Smooth muscle cell of the brain vasculature (primary cell): ENCODE measurements at places on chromosomes 3 and 15.

GRCh38 chr15:85172846-85173490 is 191.3 kb downstream of the PDE8A start:
- no peak for DNase-seq

- DNase-seq = no peak
Observed at GRCh38 chr3:151460774-151461450, at the start of gene IGSF10. Gene IGSF10 (minus strand): TSS chr3:151461061. CDS start chr3:151458709, 2,352 bp downstream.

DNA sequence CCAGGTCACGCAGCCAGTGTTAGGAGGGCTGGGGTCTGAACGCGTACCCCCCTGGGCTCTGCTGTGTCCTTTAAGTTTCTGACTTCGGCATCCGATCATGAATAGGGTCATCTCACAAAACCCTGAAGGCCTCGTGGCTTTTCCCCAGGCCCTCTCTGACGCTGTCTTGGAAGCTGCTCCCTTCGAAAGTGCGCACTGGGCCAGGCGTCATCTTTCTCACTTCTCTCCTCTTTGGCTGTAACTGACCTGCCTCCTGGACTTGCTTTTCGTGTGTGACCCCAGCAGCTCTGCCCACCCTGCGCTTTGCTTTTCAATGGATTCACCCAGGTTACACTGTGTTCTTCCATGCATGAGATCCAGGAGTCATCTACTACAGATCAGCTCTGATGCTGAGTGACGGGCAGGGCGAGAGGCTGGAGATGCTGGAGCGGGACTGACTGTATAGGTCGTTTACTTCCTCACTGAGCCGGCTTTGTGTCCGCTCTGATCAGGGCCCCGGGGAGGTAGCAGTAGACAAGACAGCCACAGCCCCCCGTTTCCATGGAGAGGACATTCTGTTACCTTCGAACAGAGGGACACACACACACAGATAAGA is 45.0 kb upstream of the PCSK6 start:
- no peak for DNase-seq

GRCh38 chr15:64597477-64597822 is 137.1 kb downstream of the ZNF609 start:
- DNase-seq = no peak

DNA sequence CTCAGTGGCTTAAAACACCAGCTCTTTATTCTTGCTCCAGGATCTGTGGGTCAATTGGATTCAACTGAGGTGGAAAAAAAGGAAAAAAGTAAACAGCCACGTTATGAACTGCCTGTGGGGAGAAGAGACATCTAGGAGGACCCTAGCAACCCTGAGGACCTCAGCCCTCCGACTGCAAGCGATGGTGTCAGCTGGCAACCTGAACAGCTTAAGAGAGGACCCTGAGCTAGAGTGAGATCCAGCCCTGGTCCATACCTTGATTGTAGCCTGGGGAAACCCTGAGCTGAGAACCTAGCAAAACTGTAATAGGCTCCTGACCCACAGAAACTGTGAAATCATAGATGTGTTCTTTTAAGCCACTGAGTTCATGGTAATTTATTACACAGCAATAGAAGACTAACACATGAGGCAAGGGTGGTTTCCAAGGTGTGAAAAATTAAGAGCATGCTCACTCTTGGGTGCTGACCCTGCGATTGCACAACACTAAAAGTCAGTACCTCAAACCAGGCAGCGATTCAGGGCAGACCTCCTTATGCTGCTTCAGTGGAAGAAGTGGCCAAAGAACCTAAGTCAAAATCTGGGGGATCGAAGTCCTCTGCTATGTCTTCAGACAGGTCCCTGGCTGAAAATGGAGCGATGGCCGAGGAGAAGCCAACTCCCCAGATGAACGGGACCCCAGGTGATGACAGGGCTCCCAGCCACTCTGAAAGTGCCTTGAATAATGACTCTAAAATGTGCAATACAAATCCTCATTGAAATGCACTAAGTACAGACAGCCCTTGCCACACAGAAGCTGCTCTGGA is 57.7 kb downstream of the GASK1A start:
- DNase-seq = no peak

GRCh38 chr15:84949845-84950569 is 31.6 kb upstream of the PDE8A start:
- DNase-seq = no peak

- DNase-seq = no peak
Observed at GRCh38 chr3:143605233-143605950, 242.9 kb downstream of the SLC9A9 start.

- no peak for DNase-seq
Observed at GRCh38 chr3:123783050-123783689, 101.0 kb downstream of the MYLK start.

GRCh38 chr3:131928593-131928992 is 106.2 kb downstream of the CPNE4 start:
- no peak for DNase-seq

- no peak for DNase-seq
Observed at GRCh38 chr3:126053949-126054569, 29.9 kb downstream of the SLC41A3 start.

GRCh38 chr3:15291589-15292541 is 40.5 kb downstream of the SH3BP5 start:
- no peak for DNase-seq

GRCh38 chr3:64645243-64645642 is 42.6 kb downstream of the ADAMTS9 start:
- no peak for DNase-seq

GRCh38 chr15:61653110-61653509 is 407.1 kb downstream of the VPS13C start:
- DNase-seq = no peak
